ENCODE measurements at places on chromosomes 2 and 18.

DNA sequence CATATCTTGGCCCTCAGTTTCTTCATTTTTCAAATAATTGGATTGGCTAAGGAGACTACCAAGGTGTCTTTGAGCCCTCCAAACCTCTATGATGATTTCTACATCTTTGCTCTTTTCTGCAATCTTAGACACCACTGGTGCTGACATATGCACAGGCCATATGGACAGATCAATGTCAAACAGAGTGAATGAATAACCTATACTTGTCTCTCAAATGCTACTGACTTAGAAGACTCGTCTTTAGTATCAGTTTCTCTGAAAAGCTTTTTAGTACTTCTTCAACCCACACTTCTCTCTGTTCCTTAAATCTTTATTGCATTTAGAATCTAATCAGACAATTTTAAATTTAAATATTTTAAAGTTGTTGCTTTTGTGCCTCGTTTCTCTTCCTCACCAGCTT is 258.2 kb downstream of the LTBP1 start:
- no peak for DNase-seq

DNA sequence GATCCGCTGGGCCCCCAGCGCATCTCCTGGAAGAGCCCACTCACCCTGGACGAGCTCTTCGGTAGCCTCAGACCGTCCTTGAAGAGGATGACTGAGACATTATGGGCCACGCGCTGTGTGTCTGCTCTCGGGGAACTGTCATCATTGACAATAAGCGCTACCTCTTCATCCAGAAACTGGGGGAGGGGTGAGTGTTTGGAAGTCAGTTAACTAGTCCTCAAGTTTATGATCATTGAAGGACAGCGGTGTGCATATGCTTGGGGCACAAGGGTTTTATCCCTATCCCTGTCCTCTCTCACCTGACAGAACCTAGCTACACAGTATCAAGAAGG is 586 bp downstream of the STK16 start:
- DNase-seq: no peak

DNA sequence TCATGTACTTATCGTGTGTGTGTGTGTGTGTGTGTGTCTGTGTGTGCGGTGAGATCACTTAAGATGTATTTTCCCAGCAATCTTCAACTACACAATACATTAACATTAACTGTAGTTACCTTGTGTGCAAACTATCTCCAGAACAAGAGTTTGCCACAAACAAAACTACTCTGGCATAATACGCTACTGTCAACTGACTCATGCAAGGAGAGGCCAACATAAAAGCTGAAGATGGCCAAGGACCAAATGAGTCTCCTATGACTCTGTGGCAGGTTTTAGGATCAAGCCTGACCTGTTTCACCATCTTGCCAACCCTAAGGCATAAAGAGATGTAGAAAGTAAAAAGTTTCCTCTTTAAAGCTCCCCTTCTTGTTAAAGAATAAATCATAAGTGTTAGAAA is 20.1 kb downstream of the CYB5A start:
- DNase-seq: no peak

DNA sequence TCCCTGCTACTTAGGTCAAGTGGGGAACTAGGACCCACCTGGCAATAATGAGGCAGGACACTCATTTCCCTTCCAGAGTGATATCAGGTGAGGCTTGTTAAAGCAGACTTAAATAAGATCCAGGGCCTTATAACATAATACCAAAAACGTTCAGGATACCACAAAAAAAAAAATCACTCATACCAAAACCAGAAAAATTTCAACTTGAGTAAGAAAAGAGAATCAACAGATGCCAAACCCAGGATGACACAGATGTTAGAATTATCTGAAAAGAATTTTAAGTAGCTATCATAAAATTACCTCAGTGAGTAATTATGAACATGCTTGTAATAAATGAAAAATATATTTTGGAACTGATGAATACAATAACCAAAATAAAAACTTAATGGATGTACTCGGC is 255.6 kb upstream of the OSR1 start:
- no peak for DNase-seq

DNA sequence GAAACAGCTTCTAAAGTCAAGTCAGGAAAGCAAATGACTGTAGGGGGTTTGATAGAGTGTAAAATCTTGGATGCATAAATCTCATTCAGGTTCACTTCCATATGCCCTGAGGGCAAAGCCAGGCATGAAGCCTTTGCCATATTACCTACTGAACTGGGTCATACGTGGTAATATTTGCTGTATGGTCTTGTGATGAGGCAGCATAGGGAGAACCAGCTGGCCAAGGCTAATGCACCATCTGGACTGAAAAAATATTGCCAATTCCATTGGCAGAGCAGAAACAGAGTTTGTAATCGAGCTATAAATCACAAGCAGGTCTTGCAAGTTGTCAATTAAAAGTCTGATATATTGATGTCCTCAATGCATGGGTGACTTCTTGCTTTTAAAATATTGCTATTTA is 243.8 kb downstream of the ERBB4 start:
- DNase-seq: no peak

Measured in HT1080 (cell line).